CD8-positive, alpha-beta memory T cell (primary cell): ENCODE measurements at places on chromosomes 6 and 20.

GRCh38 chr6:146974351-146974750 is 229.9 kb upstream of the STXBP5 start:
- H3K4me3 ChIP-seq: no peak overlapping the region
- H3K27ac ChIP-seq: no peak overlapping the region
- no peaks in the 10 kb centered on the region for H3K4me1 ChIP-seq
- H3K27me3 ChIP-seq: no peaks in the 10 kb centered on the region
- no peaks in the 10 kb centered on the region for H3K36me3 ChIP-seq

GRCh38 chr20:44643596-44644229 is 7.8 kb downstream of the ADA start:
- H3K27me3 ChIP-seq: no peaks in the 10 kb centered on the region
- no peaks in the 10 kb centered on the region for H3K36me3 ChIP-seq
- peak overlapping the region; percentile 69 for H3K27ac ChIP-seq
- peaks cover 82% of the 10 kb centered on the region for H3K4me1 ChIP-seq
- peak overlapping the region; percentile 1 for H3K4me3 ChIP-seq

- no peak overlapping the region for H3K27ac ChIP-seq
- H3K4me1 ChIP-seq: no peaks in the 10 kb centered on the region
- no peak for DNase-seq
- no peaks in the 10 kb centered on the region for H3K27me3 ChIP-seq
- no peaks in the 10 kb centered on the region for H3K36me3 ChIP-seq
Observed at GRCh38 chr6:72080260-72080941, 194.1 kb downstream of the RIMS1 start.

GRCh38 chr6:38261626-38262025 is 378.1 kb downstream of the BTBD9 start:
- H3K4me3 ChIP-seq: no peak overlapping the region
- no peak overlapping the region for H3K27ac ChIP-seq
- no peak for DNase-seq
- no peaks in the 10 kb centered on the region for H3K4me1 ChIP-seq
- no peaks in the 10 kb centered on the region for H3K36me3 ChIP-seq
- no peaks in the 10 kb centered on the region for H3K27me3 ChIP-seq

DNA sequence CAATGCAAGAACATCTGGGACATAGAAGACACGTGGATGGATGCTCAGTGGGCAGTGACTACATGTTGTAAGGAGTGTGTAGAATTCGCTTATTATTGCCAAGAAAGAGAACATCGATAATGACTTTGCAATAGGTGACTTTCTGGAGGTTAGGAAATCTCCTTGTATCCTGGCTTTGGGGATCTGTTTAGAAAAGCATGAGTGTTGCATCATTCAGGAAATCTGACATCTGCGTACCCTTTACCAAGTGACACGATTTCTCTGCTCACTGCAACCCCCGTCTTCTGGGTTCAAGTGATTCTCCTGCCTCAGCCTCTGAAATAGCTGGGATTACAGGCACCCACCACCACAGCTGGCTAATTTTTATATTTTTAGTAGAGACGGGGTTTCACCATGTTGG is 23.2 kb downstream of the RIN2 start:
- no peaks in the 10 kb centered on the region for H3K27me3 ChIP-seq
- no peak overlapping the region for H3K27ac ChIP-seq
- no peaks in the 10 kb centered on the region for H3K4me1 ChIP-seq
- H3K36me3 ChIP-seq: no peaks in the 10 kb centered on the region
- no peak overlapping the region for H3K4me3 ChIP-seq

- no peaks in the 10 kb centered on the region for H3K27me3 ChIP-seq
- H3K4me3 ChIP-seq: peak within 1 kb of the TSS; percentile 79
- H3K27ac ChIP-seq: peak within 1 kb of the TSS; percentile 82
- H3K36me3 ChIP-seq: peaks cover 2% of the 10 kb centered on the region
- H3K4me1 ChIP-seq: peaks cover 92% of the 10 kb centered on the region
- peak; percentile 69 for DNase-seq
Observed at GRCh38 chr6:31572041-31572911, at the start of gene LTA. TSS of gene LTA (plus strand) at chr6:31572289. CDS start at chr6:31572743, 454 bp downstream.

- H3K27ac ChIP-seq: no peak within 1 kb of the TSS
- no peaks in the 10 kb centered on the region for H3K4me1 ChIP-seq
- no peaks in the 10 kb centered on the region for H3K36me3 ChIP-seq
Observed at GRCh38 chr6:54846243-54846856, at the start of gene FAM83B. TSS of gene FAM83B (plus strand) at chr6:54846771. CDS start at chr6:54870247, 23,476 bp downstream.

DNA sequence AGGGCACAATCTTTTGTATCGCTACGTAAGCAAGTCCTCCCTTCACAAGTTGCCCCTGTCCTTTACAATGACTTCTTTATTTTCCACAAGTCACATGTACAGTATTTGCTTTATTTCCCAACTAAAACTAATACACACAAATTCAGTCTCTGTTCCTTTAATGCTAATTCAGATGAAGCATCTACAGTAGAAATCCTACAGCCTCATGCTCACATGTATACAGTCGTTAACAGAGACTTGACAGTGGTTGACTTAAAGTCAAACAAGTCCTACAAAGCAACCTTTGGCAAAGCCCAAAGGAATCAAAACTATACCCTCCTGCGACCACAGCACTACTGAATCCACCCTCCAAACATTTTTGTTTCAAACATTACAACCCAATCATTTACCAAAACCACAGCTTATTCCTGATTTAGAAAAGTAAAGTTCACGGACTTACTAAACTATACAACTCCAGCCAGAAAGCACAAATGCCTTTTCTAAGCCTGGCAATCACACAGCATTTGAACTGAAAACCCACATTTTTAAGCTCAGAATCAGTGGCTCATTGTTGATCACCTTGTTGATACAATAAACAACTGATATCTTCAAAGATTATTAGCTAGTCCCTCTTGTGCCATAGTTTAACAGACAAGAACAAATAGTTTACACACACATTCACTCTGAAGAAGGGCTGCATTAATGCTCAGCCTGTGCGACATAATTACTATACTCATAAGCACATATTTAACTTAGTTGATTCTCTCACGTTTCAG is 70.9 kb upstream of the NHSL1 start:
- peaks cover 13% of the 10 kb centered on the region for H3K27me3 ChIP-seq
- no peak for DNase-seq
- H3K4me1 ChIP-seq: no peaks in the 10 kb centered on the region
- H3K27ac ChIP-seq: no peak overlapping the region

GRCh38 chr6:9315966-9316650 is 880.8 kb upstream of the SLC35B3 start:
- no peaks in the 10 kb centered on the region for H3K4me1 ChIP-seq
- DNase-seq: no peak
- no peak overlapping the region for H3K27ac ChIP-seq
- no peaks in the 10 kb centered on the region for H3K36me3 ChIP-seq
- H3K27me3 ChIP-seq: no peaks in the 10 kb centered on the region
- H3K4me3 ChIP-seq: no peak overlapping the region

- no peak overlapping the region for H3K4me3 ChIP-seq
- no peak overlapping the region for H3K27ac ChIP-seq
- no peaks in the 10 kb centered on the region for H3K27me3 ChIP-seq
- no peaks in the 10 kb centered on the region for H3K36me3 ChIP-seq
- H3K4me1 ChIP-seq: peaks cover 5% of the 10 kb centered on the region
Observed at GRCh38 chr20:53941680-53942471, 128.5 kb downstream of the BCAS1 start.

- no peaks in the 10 kb centered on the region for H3K36me3 ChIP-seq
- H3K4me3 ChIP-seq: no peak overlapping the region
- H3K27ac ChIP-seq: no peak overlapping the region
- DNase-seq: no peak
- H3K4me1 ChIP-seq: no peaks in the 10 kb centered on the region
- H3K27me3 ChIP-seq: no peaks in the 10 kb centered on the region
Observed at GRCh38 chr6:134701301-134701700, 248.6 kb downstream of the ALDH8A1 start.

DNA sequence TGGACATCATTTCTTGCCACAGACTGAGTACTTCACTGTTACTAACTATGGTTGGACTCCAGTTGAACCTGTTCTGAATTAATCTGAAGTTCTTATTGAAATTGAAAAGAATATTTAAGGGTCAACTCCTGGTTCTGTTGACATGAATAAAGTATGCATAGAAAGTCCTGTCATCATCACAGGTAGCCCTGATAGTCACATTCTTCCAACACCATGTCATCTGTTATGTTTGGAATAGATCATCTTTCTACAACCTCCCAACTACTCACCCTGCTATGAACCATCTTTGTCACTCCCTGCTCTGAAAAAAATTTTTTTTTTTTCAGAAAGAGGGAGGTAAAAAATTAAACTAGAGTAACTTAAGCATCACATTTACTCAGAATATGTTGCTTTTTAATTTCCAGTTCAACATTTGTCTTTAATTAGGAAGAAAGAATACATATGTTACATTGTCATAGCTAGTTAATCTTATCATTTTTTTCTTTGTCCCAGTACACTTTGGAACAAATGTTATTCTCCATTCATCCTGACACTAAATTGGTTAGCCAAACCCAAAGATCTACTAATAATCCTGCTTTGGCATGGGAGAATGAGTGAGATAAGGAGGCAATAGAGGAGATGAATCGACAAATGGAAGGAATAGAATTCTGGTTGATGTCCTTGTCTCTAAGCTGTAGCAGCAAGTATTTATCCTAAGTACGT is 775.1 kb upstream of the NRSN1 start:
- H3K27me3 ChIP-seq: no peaks in the 10 kb centered on the region
- no peaks in the 10 kb centered on the region for H3K4me1 ChIP-seq
- H3K27ac ChIP-seq: no peak overlapping the region
- no peak overlapping the region for H3K4me3 ChIP-seq

- H3K27me3 ChIP-seq: peaks cover 5% of the 10 kb centered on the region
- H3K4me3 ChIP-seq: no peak overlapping the region
Observed at GRCh38 chr6:28537509-28538140, 11.9 kb downstream of the GPX5 start.

- DNase-seq: no peak
- H3K27me3 ChIP-seq: no peaks in the 10 kb centered on the region
- H3K27ac ChIP-seq: no peak overlapping the region
- H3K4me3 ChIP-seq: no peak overlapping the region
- H3K36me3 ChIP-seq: no peaks in the 10 kb centered on the region
- peaks cover 4% of the 10 kb centered on the region for H3K4me1 ChIP-seq
Observed at GRCh38 chr20:49973981-49974380, 8.8 kb upstream of the SNAI1 start.

GRCh38 chr6:38262026-38262425 is 377.7 kb downstream of the BTBD9 start:
- no peak for DNase-seq
- H3K27me3 ChIP-seq: no peaks in the 10 kb centered on the region
- H3K4me1 ChIP-seq: no peaks in the 10 kb centered on the region
- no peak overlapping the region for H3K27ac ChIP-seq
- no peak overlapping the region for H3K4me3 ChIP-seq
- no peaks in the 10 kb centered on the region for H3K36me3 ChIP-seq

DNA sequence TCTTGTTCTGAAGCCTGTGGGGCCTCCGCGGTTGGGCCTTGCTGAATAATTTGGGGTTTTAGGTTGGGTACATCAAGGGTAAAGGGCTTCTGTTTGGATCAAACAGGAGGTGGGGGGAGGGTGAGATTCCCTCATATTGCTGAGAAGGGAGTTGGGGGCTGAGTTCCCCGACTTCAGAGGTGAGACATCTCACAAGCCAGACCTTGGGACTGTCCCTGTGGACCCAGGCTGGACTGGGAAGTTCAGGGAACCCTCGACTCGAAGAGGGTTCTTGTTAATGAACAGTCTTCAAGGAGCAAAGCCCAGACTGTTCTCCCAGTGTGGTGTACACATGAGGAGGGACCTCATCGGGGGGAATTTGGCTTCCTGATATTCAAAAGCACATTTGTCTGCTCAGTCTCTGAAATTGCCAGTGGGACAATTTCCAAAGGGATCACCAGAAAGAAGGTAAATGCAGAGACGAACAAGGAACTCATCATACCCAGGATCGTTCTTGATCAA is 118.5 kb downstream of the SYCP2 start:
- no peaks in the 10 kb centered on the region for H3K4me1 ChIP-seq
- no peak for DNase-seq

GRCh38 chr20:59386809-59387208 is 86.4 kb downstream of the EDN3 start:
- H3K4me1 ChIP-seq: peaks cover 9% of the 10 kb centered on the region
- no peak overlapping the region for H3K27ac ChIP-seq
- no peak for DNase-seq
- no peaks in the 10 kb centered on the region for H3K27me3 ChIP-seq
- no peak overlapping the region for H3K4me3 ChIP-seq
- no peaks in the 10 kb centered on the region for H3K36me3 ChIP-seq
